ENCODE measurements at places on chromosomes 11 and 22.

DNA sequence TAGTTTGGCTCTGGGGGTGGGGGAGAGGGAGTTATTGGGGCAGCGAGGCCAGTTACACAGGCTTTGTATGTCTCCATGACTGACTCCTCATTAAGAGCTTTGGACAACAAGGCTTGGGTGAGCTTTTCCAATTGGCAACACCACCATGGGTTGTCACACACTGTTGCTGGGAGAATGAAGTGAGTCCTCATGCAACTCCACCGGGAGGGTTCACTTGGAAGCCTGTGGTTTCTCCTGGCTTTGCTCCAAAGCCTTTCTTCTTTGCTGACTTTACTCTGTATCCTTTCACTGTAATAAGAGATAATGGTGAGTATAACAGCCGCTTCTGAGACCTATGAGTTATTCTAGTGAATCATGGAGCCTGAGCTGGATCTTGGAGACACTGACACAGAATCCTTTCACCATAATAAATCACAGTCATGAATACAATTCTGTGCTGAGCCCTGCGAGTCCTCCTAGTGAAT lies 24.9 kb downstream of the EIF3F start:
- no peak for DNase-seq

DNA sequence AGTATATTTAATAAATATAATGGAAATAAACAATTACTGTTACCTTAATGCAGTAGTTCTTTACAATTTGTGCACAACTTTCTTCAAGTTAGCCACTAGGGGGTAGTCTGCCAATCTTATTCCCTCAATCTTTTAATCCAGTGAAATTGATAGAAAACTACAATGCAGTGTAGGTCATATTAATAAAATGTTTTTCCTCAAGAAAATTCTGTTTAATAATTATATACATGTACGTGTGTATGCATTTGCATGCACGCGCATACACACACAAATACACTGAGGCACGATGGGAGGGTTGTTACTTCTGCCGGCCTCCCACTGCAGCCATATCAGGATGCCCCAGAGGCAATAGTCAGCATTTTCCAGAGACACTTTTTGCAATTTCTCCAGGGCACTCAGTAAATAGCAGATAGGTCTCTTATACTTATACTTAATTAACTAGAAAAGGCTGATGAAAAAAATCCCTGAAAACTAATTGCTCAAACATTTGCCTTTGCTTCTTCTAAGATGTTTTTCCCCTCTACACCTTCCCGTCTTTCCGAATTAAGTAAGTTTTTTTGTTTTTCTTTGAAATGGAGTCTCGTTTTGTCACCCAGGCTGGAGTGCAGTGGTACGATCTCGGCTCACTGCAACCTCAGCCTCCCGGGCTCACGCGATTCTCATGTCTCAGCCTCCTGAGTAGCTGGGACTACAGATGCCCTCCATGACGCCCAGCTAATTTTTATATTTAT lies 3.1 kb downstream of the GAB2 start:
- no peak for DNase-seq

DNA sequence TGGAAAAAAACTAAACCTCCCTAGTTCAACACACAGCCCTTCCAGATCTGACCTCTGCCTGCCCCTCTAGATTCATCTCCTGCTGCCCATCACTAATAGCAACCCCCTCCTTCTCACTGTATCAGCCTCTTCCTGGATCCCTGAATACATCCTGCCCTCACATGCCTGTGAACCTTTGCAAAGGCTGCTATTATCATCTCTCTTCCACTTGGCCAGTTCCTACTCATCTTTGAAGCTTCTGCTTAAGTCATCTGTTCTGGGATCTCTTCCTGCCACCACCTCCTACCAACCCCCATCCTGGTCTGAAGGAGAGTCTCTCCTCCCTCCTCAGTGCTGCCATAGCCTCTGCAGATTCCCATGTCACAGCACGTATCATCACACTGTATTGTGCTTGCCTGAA lies 38.0 kb upstream of the AMOTL1 start:
- DNase-seq: no peak

GRCh38 chr11:61947486-61948210 lies 2.5 kb upstream of the BEST1 start:
- no peak for DNase-seq

DNA sequence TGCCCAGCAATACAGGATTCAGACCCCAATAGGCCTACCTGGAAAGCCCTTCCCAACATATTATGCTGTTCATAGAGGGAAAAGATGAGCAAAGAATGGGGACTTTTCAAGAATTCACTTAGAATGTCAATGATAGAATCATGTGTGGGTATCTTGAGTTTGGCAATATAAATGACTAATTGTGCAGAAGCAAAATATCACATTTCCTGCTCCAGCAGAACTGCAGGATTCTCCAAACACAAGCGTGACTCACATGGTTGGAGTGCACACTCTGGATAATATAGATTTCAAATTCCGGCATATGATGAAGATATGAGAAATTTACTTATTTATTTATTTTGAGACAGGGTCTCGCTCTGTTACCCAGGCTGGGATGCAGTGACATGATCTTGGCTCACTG lies 12.5 kb upstream of the APOL5 start:
- no peak for DNase-seq

- DNase-seq: no peak
Measured at GRCh38 chr11:127119356-127119755, 118.8 kb upstream of the KIRREL3 start.

DNA sequence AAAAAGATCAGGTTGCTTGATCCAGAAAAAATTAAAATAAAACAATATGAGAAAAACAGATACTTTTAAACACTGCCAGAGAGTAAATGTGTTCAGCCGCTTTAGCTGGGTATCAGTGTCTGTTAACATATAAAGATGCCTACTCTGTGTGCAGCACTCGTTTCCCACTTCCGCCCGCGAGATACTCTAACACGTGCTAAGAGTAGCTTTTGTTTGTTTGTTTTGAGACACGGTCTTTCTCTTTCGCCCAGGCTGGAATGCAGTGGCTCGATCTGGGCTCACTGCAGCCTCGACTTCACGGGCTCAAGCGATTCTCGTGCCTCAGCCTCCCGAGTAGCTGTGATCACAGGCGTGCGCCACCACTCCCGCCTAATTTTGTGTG lies 531 bp upstream of the MEN1 start:
- no peak for DNase-seq

- DNase-seq: no peak
Measured at GRCh38 chr11:43579171-43579918, 101.2 kb upstream of the HSD17B12 start.

- DNase-seq: no peak
Measured at GRCh38 chr11:3087821-3088800, 30.9 kb upstream of the CARS1 start.

GRCh38 chr11:110755941-110756340 lies 43.7 kb upstream of the ARHGAP20 start:
- DNase-seq: no peak

DNA sequence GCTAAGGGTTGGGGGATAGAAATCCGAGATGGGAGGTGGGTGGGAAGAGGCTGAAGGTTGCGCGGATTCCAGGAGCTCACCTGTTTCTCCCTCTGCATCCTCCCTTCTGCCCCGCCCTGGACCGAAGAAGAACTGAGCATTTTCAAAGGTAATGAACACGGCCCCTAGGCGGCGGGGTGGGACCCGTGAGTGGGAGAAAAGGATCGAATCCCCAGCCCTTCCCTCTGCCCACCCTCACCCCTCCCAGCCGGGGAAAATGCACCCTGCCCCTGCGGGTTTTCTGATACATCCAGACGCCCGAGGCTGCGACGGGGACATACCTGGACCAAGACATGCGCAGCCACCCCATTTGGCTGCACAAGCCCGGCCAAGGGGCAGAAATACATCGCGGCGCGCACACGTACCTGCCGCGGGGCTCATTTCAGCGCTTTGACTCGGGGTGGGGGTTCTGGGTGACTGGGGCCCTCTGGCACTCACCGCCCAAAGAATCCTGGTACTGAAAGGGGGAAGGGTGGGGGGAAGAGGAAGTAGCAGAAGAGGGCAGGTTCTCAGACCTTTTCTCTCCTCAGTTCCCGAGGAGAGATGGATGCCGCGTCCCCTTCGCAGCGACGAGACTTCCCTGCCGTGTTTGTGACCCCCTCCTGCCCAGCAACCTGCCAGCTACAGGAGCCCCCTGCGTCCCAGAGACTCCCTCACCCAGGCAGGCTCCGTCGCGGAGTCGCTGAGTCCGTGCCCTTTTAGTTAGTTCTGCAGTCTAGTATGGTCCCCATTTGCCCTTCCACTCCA lies 6.0 kb downstream of the VSIG2 start:
- DNase-seq: no peak

DNA sequence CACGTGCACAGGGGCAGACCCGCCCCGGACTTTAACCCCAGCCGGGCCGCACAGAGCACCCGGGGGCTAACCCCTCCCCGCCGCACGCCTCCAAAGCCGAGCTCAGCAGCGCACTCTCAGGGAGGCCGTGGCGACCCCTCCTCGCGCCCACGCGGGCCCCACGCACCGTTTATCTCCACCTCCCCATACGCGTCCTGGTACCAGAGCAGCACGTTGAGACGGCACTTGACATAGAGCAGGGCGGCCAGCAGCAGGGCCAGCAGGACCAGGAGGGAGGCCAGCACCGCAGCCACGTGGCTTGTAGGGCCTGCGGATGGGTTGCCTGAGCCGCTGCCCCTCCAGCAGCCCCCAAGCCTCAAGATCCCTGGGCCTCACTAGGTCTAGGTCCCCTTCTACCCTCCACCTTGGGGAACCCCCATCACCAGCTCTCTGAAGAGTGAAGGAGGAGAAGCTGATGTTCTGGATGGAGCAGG lies 7.1 kb downstream of the SIGIRR start:
- no peak for DNase-seq

GRCh38 chr11:19398772-19399527 lies 158.2 kb upstream of the E2F8 start:
- DNase-seq: no peak

DNA sequence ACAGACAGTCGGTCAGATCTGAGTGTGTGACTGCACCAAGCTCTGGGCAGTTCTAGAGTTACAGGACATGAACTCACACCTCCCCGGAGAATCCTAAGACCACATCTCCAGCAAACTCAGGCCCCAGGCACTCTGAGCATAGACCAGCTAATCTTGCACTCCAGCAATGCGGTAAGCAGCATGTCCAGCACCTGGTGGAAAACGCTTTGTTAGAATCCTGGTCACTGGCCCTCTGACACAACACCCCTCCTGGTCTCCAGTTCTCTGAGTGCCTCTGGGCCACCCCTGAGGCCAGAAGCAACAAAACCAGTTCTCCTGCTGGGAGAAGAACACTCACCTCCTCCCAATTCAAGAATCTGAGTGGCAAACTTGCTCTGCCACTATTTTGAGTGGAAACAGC lies 82.7 kb upstream of the TMEM45B start:
- no peak for DNase-seq

DNA sequence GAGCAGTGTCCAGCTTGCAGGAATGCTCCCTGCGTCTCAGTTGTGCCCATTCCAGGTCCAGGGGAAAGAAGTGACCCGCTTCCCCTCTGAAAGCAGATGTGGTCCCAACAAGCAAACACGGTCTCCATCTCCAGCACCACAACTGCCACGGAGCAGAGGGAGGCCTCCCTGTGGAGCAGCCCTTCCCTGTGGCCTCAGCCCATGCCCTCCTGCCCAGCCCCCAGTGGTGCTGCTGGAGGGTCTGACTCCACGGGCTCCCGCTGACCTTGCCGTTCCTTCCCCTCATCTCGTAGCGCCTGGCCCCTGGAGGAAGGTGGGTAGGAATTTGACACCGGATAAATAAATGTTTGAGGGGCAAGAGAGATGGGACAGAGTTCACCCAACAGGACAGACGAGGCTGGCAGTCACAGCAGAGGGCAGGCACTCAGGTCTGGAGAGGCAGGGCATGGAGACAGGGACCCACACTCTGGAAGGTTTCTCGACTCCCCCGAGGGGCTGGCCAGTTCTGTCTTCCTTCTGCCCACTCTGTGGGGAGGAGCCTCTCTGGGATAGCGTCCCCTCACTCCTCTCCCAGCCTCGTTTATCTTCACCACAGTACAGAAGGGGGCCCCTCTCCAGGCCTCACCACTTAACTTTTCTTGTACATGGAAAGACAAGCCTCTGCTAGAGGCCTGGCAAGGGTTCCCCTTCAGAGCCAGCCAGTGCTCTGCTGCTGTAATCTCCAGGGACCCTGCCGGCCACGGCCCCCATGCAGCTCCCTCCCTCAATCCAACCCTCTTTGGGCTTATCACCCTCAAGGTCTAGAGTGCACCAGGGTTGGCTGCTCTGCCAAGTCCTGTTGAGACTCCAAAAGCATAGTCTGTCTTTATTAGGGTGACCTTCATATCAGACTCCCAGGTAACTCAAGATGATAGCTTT lies 7.5 kb upstream of the ST3GAL4 start:
- DNase-seq: no peak

GRCh38 chr11:18264677-18265555 lies 1.1 kb upstream of the SAA1 start:
- no peak for DNase-seq

GRCh38 chr11:134530636-134531326 lies 118.7 kb upstream of the B3GAT1 start:
- no peak for DNase-seq

- DNase-seq: no peak
Measured at GRCh38 chr22:45550891-45551290, 48.2 kb downstream of the FBLN1 start.

DNA sequence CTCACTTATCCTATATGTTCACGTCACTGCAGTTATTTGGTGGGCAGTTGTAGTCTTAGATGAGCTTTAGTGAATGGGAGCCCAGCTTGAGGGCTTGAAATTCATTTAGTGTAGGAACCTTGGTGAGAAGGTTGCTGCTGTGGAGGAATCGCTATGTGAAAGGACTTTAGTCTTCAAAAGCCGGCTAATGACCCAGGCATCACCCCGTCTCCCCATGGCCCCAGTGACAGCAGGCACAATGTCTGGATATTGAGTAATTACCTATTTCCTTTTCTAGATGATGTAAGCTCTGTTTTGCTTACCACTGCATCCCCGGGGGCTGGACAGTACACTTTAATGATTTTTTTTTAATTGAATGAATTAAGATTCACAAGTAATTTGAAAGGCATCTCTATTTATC lies 283.2 kb downstream of the ST3GAL4 start:
- DNase-seq: no peak

DNA sequence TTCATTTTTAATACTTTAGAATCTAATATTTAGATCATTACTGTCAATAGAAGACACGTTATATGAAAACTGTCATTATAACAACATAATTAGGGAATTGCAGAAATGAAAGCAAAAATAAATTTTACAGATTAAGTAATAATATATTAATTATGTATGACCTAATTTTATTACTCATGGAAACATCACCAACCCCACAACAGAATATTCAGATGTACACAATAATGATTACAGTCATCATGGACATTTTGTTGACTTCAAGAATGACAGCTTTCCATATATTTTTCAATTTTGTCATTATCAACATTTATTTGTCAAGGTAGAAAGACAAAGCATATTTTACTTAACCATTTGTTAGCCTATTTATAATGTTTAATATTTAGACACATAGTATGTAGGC lies 119.9 kb downstream of the MAML2 start:
- DNase-seq: no peak
